ENCODE measurements at places on chromosomes 2 and 18.

- DNase-seq = no peak
These were observed 476.8 kb downstream of the MBD2 start for GRCh38 chr18:53747663-53748160.

- no peak for DNase-seq
These were observed 5.9 kb upstream of the KCNIP3 start for GRCh38 chr2:95291222-95291621.

DNA sequence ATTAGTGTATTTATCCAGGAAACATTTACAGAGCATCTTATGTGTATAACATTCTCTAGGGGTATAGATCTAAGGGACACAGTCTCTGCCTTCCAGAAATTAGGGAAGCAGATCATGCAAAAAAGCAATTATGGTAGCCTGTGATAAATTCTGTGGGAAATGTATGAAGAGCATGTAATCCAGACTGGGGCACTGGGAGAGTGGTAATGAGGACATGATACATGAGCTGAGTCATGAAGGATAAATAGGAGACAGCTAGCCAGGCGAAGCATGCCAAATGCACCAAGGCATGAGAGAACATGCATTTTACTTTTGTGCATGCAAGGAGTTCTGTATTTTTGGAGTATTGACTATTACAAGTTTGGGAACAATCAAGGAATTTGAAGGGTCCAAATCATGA lies 8.9 kb upstream of the RPRM start:
- no peak for DNase-seq

- DNase-seq = no peak
These were observed 47.7 kb downstream of the RAPGEF4 start for GRCh38 chr2:172783165-172783898.

- no peak for DNase-seq
These were observed at the start of gene NPPC for GRCh38 chr2:231926180-231926741. Gene NPPC (minus strand): TSS chr2:231926396. CDS start chr2:231926249, 147 bp downstream.

DNA sequence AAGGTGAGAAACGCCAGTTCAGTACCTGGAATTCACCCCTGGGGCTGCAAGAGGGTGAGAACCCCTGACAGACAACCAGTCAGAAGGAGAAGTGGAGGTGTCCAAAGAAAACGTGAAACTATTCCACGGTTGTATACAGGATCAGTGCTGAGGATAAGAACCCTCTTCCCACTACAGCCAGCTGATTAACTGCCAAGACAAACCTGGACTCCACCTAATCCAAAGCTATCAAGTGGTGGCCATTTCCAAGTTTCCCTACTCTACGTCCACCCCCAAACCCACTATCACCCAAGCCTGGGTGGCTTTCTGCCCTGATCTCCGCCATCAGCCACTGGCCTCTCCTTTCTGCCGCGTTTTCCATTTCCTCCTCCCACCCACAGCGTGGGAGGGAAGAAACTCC lies 312.3 kb upstream of the ID2 start:
- DNase-seq = no peak

DNA sequence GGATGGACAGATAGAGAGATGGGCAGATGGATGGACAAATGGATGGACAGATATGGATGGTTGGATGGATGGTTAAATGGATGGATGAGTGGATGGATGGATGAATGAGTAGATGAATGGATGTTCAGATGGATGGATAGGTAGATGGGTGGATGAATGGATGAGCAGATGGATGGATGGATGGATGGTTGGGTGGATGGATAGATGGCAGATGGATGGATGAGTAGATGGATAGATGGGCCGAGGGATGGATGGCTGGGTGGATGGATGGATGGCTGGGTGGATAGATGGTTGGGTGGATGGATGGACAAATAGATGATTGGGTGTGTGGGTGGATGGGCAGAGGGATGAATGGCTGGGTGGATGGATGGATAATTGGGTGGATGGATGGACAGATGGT lies 98.9 kb upstream of the OTOS start:
- no peak for DNase-seq

- DNase-seq = no peak
These were observed 14.9 kb upstream of the MC5R start for GRCh38 chr18:13809043-13809430.

DNA sequence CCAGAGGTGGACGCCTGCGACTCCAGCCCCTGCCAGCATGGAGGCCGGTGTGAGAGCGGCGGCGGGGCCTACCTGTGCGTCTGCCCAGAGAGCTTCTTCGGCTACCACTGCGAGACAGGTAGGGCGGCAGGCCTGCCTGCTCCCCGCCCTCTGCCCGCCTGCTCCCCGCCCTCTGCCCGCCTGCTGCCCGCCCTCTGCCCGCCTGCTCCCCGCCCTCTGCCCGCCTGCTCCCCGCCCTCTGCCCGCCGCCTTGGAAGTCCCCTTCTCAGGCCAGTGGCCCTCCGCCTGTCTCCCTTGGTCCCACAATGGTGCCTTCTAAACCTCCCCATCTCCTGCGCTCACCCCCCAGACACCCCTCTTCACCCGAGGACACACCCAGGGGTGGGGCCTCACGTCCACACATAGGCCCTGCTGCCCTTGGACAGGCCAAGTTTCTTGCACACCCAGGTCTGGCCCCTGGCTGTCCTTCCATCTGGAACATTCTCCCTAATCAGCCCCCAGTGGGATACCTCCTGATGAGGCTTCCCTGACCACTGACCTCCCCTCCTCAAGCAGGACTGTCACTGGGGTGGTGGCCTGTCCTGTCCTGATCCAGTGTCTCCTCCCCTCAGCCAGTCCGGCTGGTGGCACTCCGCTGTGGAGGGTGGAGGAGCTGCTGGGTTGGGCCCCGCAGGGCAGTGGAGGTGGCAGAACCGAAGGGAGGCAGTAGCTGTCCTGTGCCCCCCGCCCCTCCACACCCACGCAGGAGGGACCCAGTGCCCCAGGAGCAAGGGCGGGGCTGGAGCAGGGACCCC lies 37.9 kb downstream of the MTERF4 start:
- DNase-seq = peak; percentile 16

DNA sequence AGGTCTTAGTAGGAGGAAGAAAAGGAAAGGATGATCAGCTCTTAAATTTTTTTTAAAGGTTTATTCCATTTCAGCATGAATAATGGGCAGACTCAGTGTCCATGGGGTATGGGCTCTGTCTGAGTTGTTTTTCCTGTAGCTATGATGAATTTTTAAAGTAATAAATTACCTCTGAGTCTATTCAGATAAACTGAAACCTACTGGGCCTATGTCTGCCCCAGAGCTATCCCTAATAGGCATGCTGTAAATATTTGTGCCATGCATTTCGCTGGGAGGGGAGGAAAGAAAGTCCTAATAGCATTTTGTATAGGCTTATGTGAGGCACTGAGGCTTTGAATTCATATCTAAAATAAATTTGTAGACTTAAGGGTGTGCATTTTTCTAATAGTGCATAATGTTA lies 210.4 kb upstream of the BOD1L2 start:
- no peak for DNase-seq

- no peak for DNase-seq
These were observed 40.2 kb downstream of the MYOM1 start for GRCh38 chr18:3179430-3180089.

Measured in activated T-cell treated with anti-CD3 and anti-CD28 coated beads for 1 hour (primary cell).